ENCODE measurements at places on chromosomes 2 and 18. TPM values are rescaled to one million over a fixed set of nuclear protein-coding genes. Genes with fewer than 3 reads are reported as not detected.

CPLX4 gene
- total RNA-seq = not detected

KRTCAP3 gene
- 20.9 TPM for total RNA-seq

SOWAHC gene
- 0.16 TPM for total RNA-seq

LAMA1 gene
- not detected for total RNA-seq

ASNSD1 gene
- total RNA-seq = 49.8 TPM

SULT1C2 gene
- not detected for total RNA-seq

PDE11A gene
- total RNA-seq = not detected

C2orf42 gene
- total RNA-seq = 36.6 TPM

SLC14A1 gene
- 4.3 TPM for total RNA-seq

IL1F10 gene
- total RNA-seq = not detected

EFR3B gene
- total RNA-seq = 0.14 TPM

GRCh38 chr2:33518929-33519328 is 42.5 kb downstream of the RASGRP3 start:
- H3K27me3 ChIP-seq = no peaks in the 10 kb centered on the region
- no peak overlapping the region for H3K27ac ChIP-seq
- no peaks in the 10 kb centered on the region for H3K4me1 ChIP-seq
- DNase-seq = no peak
- H3K4me3 ChIP-seq = no peak overlapping the region

DNA sequence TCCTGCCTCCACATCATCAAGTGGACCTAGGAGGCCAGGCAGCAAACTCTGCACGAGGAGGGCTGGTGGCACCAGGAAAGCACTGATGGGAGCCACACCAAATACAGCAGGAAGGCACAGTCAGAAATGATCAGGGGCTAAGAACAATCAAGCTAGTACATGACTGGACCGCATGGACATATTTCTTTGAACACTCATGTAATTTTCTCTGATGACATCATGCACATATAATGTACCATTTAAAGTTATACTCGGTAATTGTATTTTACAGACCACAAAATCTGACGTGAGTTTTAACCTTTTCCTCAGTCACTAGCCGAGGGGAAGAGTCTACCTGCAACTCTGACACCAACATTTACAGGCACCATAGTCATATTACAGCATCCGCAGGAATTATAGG is 76.7 kb downstream of the XDH start:
- H3K27me3 ChIP-seq = no peaks in the 10 kb centered on the region
- no peak overlapping the region for H3K27ac ChIP-seq
- H3K36me3 ChIP-seq = no peaks in the 10 kb centered on the region
- DNase-seq = no peak
- no peaks in the 10 kb centered on the region for H3K4me1 ChIP-seq

DNA sequence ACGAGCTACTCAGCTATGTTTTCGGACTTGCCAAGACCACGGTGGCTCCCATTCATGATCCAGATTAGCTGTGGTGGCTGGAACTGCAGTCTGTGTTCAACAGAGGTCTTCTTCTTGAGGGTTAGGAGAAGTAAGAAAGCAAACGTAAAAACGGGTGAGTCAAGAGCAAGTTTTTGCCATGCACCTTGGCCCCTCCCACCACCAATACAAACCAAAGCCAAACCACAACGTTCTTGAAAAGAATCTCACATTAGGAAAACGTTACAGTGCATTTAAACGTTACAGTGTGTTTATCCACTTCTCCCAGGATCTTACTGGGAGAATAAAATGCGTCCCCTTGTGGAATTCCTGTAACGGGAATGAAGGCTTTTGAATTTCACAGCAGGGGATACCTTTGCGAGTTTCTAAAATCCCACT is 725 bp downstream of the FBXO48 start:
- no peaks in the 10 kb centered on the region for H3K36me3 ChIP-seq
- H3K27ac ChIP-seq = peak overlapping the region; percentile 94
- peak overlapping the region; percentile 87 for H3K4me3 ChIP-seq
- peaks cover 12% of the 10 kb centered on the region for H3K4me1 ChIP-seq
- H3K27me3 ChIP-seq = no peaks in the 10 kb centered on the region

GRCh38 chr2:143333168-143333791 is 204.1 kb downstream of the ARHGAP15 start:
- no peak for DNase-seq
- H3K27me3 ChIP-seq = no peaks in the 10 kb centered on the region
- no peak overlapping the region for H3K4me3 ChIP-seq
- no peak overlapping the region for H3K27ac ChIP-seq
- peaks cover 33% of the 10 kb centered on the region for H3K4me1 ChIP-seq
- H3K36me3 ChIP-seq = no peaks in the 10 kb centered on the region

DNA sequence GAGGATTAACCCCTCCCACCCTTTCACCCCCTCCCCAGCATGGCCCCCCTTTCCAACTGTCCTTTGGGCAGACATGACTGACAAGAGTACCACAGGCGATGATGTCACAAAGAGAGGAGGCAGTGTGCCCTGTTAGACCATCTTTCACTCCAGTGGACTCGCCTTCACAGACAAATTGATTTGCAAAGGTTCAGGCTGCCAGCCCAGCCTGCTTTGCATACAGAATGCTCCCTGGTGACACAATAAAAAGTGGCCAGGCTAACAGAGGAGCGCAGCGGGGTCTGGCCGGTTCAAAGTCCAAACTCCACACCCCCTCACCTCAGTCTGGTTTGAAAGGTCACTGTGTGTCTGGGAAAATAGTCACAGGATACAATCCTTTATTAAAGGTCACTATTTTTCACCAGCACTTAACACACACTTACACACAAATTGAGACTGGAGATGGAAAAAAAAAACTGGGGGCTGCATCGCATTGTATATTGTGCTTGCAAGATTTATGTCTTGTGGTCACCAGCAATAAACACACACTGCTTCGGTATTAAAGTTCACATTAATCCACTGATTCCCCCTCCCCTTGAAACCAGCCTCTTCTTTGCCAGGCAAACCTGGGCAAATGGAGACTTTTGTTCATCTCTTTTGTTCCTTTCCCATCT is 236.9 kb downstream of the BCL11A start:
- no peak overlapping the region for H3K27ac ChIP-seq
- H3K4me1 ChIP-seq = no peaks in the 10 kb centered on the region
- H3K4me3 ChIP-seq = no peak overlapping the region
- H3K27me3 ChIP-seq = no peaks in the 10 kb centered on the region

DNA sequence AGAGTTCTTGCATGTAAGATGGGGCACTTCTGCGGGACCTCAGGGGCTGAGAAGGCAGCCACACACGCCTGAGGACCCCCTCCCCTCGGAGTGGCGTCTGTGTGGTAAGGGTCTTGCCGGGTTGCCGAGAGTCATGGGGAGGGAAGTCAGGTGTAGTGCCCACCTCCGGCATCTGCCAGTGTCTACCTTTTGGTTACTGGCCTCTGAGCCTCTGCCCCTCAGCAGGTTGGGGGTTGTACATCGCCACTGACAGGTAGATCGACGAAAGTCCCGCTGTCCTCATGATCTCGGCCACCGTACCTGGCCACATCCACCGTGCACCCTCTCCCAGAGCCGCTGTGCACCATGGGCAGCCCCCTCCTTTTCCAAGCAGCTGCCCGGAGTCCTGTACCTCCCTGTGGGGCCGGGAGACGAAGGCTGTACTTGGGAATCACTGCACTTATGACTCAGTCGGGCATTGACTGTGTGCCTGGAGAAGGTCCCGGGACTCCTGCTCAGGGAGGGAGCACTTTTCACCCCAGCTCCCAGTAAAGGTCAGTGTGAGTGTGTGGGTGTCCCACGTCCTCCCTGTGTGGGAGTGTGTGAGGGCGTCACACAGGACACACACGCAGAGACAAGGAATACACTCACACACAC is 332.4 kb upstream of the MYT1L start:
- no peak overlapping the region for H3K4me3 ChIP-seq
- no peaks in the 10 kb centered on the region for H3K4me1 ChIP-seq
- no peak for DNase-seq
- no peaks in the 10 kb centered on the region for H3K27me3 ChIP-seq
- no peak overlapping the region for H3K27ac ChIP-seq

GRCh38 chr2:86280191-86280667 is 57.2 kb downstream of the REEP1 start:
- H3K4me1 ChIP-seq = no peaks in the 10 kb centered on the region
- DNase-seq = no peak

- H3K27ac ChIP-seq = peak overlapping the region; percentile 69
- peaks cover 11% of the 10 kb centered on the region for H3K4me1 ChIP-seq
- H3K4me3 ChIP-seq = no peak overlapping the region
- no peaks in the 10 kb centered on the region for H3K36me3 ChIP-seq
- H3K27me3 ChIP-seq = no peaks in the 10 kb centered on the region
- DNase-seq = no peak
Measured at GRCh38 chr2:206989311-206989710, 50.0 kb downstream of the CPO start.

DNA sequence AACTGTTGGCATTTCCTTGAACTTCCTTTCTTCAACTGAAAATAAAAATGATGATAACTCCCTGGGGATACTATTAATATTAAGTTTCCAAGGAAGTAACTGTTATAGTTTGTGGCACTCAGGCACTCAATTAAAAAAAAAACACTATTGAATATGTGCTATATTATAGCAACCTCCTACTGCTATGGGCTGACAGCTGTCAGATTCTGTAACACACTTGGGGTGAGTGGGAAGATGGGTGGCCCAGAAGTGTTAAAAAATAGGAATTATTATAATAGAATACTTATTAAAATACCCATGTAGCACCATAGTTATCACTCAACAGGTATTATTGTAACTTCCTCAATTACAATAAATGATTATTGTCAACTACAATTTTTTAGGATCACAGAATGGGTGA is 130.9 kb downstream of the RNF152 start:
- DNase-seq = no peak

DNA sequence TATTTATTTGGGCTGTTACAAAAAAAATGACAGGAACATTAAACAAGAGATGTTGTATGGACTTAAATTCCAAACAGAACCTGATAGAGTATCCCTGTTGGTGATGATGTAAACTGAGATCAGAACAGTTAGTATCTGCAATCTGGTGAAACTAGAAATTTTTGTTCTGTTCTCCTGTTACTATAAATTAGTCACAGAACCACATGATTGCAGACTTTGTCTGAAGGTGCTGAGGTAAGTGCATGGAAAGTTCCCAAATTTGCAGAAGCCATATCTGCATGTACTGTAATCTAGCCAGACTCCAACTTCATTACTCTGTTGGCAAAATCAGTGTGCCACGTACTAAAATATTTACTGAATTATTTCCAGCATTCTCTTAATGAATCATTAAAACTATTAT is 516.3 kb upstream of the FSIP2 start:
- no peak overlapping the region for H3K4me3 ChIP-seq
- no peak overlapping the region for H3K27ac ChIP-seq
- H3K27me3 ChIP-seq = no peaks in the 10 kb centered on the region
- H3K36me3 ChIP-seq = no peaks in the 10 kb centered on the region
- DNase-seq = no peak

DNA sequence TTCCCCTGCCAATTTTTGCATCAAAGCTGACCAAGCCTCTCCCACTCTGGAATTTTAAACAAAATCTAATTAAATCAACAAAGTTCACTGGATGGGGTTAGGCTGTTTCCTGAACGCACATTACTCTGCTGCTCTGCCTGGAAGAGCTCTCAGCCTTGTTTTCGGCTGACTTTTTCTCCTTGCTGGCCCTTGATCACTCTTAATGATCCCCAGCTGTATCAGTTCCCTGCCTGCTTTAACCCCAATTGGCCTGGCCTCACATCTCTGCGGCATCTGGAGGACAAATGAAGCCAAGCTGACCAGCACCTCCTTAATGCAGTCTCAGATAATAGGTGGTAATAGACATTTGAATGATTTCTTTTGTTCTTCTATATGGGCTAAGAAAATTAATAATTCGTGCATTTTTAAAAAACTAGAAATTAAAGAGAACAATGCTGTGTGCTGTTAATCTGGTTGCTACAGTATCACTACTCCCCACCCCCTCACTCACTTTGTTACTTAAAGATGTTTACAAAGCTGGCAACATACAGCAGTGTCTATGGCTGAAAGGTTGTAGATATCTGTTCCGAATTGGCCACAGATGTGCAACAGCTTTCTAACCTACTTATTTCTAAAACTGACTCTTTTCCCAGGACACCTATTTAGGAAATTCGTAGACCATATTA is 415.2 kb upstream of the KCNH7 start:
- H3K4me1 ChIP-seq = no peaks in the 10 kb centered on the region
- no peak for DNase-seq
- no peak overlapping the region for H3K27ac ChIP-seq
- H3K27me3 ChIP-seq = no peaks in the 10 kb centered on the region

GRCh38 chr2:190862571-190862991 is 18.0 kb upstream of the GLS start:
- DNase-seq = no peak
- no peaks in the 10 kb centered on the region for H3K27me3 ChIP-seq
- H3K4me1 ChIP-seq = peaks cover 21% of the 10 kb centered on the region
- H3K36me3 ChIP-seq = peaks cover 7% of the 10 kb centered on the region

DNA sequence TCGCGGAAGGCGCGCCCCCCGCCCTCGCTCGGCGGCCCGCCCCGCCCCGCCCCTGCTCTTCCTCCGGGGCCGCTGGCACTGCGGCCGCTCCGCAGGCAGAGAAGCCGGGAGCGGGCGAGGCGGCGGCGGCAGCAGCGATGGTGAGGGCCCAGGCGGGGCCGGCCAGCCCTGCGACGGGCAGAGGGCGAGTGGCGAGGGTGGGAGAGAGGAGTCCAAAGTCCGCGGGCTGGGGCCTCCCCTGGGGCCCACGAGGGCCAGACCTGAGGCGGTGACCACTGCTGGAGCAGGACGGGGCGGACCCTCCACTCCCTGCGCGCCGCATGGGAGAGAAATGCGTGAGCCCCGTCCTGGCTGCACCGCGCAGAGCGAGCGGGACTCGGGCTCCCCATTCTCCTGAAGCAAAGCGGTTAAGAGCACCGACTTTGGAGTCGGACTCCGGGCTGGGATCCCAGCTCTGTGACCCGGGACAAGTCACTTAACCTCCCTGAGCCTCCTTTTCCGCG is at the start of gene VAMP5:
TSS of gene VAMP5 (plus strand) at position 78 of the 503 bp plus-strand sequence. CDS start at position 138, 60 bp downstream.
- peaks cover 7% of the 10 kb centered on the region for H3K36me3 ChIP-seq
- peaks cover 78% of the 10 kb centered on the region for H3K4me1 ChIP-seq
- H3K27me3 ChIP-seq = no peaks in the 10 kb centered on the region
- H3K27ac ChIP-seq = peak within 1 kb of the TSS; percentile 98
- DNase-seq = peak; percentile 43

GRCh38 chr2:138276339-138276738 is 225.2 kb upstream of the SPOPL start:
- no peaks in the 10 kb centered on the region for H3K4me1 ChIP-seq
- no peaks in the 10 kb centered on the region for H3K27me3 ChIP-seq
- H3K4me3 ChIP-seq = no peak overlapping the region
- no peak for DNase-seq

GRCh38 chr18:404061-404636 is 96.4 kb downstream of the COLEC12 start:
- H3K36me3 ChIP-seq = peaks cover 10% of the 10 kb centered on the region
- no peak for DNase-seq
- no peaks in the 10 kb centered on the region for H3K4me1 ChIP-seq
- peaks cover 15% of the 10 kb centered on the region for H3K27me3 ChIP-seq
- no peak overlapping the region for H3K4me3 ChIP-seq

- H3K36me3 ChIP-seq = peaks cover 7% of the 10 kb centered on the region
- no peak overlapping the region for H3K4me3 ChIP-seq
- H3K27me3 ChIP-seq = no peaks in the 10 kb centered on the region
- H3K4me1 ChIP-seq = peaks cover 4% of the 10 kb centered on the region
- no peak overlapping the region for H3K27ac ChIP-seq
Measured at GRCh38 chr2:181058378-181059269, 78.2 kb downstream of the UBE2E3 start.

- peaks cover 5% of the 10 kb centered on the region for H3K4me1 ChIP-seq
- H3K27me3 ChIP-seq = no peaks in the 10 kb centered on the region
- no peak for DNase-seq
- H3K27ac ChIP-seq = no peak overlapping the region
Measured at GRCh38 chr2:160224507-160224906, 24.4 kb upstream of the ITGB6 start.

- H3K36me3 ChIP-seq = no peaks in the 10 kb centered on the region
- no peaks in the 10 kb centered on the region for H3K27me3 ChIP-seq
- H3K27ac ChIP-seq = peak overlapping the region; percentile 68
- DNase-seq = no peak
- H3K4me1 ChIP-seq = peaks cover 56% of the 10 kb centered on the region
Measured at GRCh38 chr18:63297687-63298399, 21.7 kb downstream of the BCL2 start.

Data from naive thymus-derived CD8-positive, alpha-beta T cell (primary cell).